ENCODE measurements at places on chromosomes 7 and 10. TPM values are rescaled to one million over a fixed set of nuclear protein-coding genes. Genes with fewer than 3 reads are reported as not detected.

GRCh38 chr10:90306187-90306586, 551.7 kb downstream of the HTR7 start:
- no peaks in the 10 kb centered on the region for H3K4me1 ChIP-seq
- no peak for DNase-seq
- no peaks in the 10 kb centered on the region for H3K36me3 ChIP-seq
- H3K27me3 ChIP-seq, result no peaks in the 10 kb centered on the region
- no peak overlapping the region for H3K4me3 ChIP-seq

DNA sequence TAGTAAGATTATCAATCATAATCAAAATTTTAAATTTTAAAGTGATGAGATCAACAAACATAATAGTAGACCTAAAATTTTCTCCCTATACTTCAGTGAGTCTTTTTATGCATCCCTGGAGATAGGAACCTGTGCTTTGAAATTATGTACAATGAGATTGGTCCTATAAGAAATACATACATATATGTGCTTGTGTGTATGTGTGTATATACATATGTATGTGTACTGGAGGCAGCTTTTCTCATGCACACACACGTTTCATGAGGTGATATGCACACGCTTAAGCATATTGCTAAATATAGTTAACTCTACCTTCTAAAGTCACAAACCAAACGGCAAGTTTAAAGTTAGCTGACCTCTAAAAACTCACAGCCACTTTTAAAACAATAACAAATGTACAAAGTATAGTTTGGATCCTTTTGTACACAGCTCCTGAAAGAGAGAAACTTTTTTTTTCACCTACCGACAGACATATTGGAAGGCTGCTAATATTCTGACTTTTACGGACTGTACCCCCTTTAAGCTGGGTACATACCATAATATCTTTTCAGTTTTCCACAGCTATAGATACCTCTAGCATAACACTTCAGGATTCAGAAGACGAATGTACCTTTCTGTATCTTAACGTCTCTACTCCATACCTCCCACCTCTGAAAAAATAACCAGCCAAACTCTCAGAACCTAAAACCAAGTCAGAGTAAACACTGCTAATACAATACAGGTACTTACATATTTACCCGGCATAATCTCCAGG, 3.3 kb downstream of the ITGB1 start:
- H3K36me3 ChIP-seq, result no peaks in the 10 kb centered on the region
- H3K27me3 ChIP-seq, result no peaks in the 10 kb centered on the region
- peak overlapping the region; percentile 99 for H3K4me3 ChIP-seq
- DNase-seq, result no peak
- H3K4me1 ChIP-seq, result peaks cover 69% of the 10 kb centered on the region

DNA sequence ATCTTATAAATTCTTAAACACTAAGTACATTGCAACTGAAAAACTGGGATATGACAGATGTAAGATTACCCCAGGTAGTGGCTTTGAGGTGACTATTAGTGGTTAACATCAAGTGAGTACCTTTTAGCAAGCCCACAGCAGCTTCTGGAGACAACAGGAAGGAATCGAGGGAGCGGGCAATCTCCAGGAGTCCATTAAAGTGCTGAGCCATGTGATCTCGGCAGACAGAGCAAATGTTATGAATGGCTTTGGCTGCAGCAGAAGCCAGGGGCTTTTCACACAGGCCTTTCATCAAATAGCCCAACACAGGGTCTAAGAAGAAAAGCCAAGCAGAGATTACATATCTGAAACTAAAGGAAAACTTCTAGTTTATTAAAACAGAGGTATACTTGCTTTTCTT, 48.9 kb downstream of the IRF5 start:
- no peak for DNase-seq
- no peaks in the 10 kb centered on the region for H3K4me1 ChIP-seq
- H3K27me3 ChIP-seq, result no peaks in the 10 kb centered on the region
- H3K27ac ChIP-seq, result no peak overlapping the region
- peaks cover 91% of the 10 kb centered on the region for H3K36me3 ChIP-seq
- no peak overlapping the region for H3K4me3 ChIP-seq

DNA sequence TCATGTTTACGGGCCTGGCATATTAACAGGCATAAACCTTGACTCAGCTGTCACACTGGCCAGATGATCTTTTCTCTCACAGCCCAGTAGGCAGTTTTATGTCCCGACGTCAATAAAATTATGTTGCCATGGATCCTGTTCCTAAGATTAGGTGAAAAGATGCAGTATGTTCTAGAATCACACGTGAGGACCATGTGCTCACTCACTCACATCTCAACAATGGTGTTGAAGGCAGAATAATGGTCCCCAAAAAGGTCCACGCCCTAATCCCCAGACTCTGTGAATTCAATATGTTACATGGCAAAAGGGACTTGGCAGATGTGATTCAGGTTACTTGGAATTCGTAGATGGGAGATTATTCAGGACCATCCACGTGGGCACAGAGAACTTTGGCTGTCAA, 3.5 kb downstream of the DOCK1 start:
- H3K27ac ChIP-seq, result no peak overlapping the region
- no peaks in the 10 kb centered on the region for H3K36me3 ChIP-seq
- no peaks in the 10 kb centered on the region for H3K27me3 ChIP-seq

DNA sequence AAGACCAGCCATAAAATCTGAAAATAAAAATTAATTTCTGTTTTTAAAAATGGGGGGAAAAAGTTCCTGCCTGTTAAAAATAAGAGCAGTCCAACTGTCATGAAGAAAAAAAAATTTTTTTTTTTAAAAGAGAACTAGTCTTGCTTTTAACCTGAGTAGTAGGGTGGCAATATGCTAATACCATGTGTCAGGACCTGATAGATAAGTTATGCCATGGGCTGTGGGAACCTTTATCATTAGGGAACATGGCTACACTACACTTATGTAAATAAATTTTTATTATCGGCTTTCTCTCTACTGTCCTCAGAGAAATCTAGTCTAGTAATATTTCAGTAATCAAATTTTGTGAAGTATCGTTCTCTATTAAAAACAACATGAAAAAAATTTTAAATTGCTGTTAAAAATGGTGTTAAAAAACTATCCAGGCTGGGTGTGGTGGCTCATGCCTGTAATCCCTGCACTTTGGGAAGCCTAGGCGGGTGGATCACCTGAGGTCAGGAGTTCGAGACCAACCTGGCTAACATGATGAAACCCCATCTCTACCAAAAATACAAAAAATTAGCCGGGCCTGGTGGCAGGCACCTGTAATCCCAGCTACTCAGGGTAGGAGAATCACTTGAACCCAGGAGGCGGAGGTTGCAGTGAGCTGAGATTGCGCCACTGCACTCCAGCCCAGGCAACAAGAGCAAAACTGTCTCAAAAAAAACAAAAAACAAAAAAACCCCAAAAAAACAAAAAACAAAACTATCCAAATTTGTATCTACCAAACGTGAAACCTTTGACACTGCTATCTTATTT, 20.7 kb downstream of the NT5C3A start:
- H3K27ac ChIP-seq, result peak overlapping the region; percentile 92
- no peak for DNase-seq
- H3K36me3 ChIP-seq, result no peaks in the 10 kb centered on the region
- peak overlapping the region; percentile 94 for H3K4me3 ChIP-seq
- no peaks in the 10 kb centered on the region for H3K27me3 ChIP-seq
- H3K4me1 ChIP-seq, result peaks cover 50% of the 10 kb centered on the region

GRCh38 chr10:133260895-133261725, 15.6 kb downstream of the ADAM8 start:
- peak overlapping the region; percentile 90 for H3K27ac ChIP-seq
- peaks cover 80% of the 10 kb centered on the region for H3K4me1 ChIP-seq
- peak; percentile 65 for DNase-seq
- H3K4me3 ChIP-seq, result no peak overlapping the region
- H3K36me3 ChIP-seq, result no peaks in the 10 kb centered on the region

CALHM1 gene
- not detected for polyA plus RNA-seq

LIPN gene
- 0.39 TPM for polyA plus RNA-seq

STEAP2 gene
- not detected for polyA plus RNA-seq

CFAP70 gene
- 0.25 TPM for polyA plus RNA-seq

SPDYE6 gene
- polyA plus RNA-seq, result 0.22 TPM

Measured in CD4-positive, CD25-positive, alpha-beta regulatory T cell (primary cell).